ENCODE measurements at places on chromosomes 1 and 21.

GRCh38 chr1:168811176-168811575 is 82.2 kb upstream of the DPT start:
- DNase-seq: no peak

- DNase-seq: no peak
Measured at GRCh38 chr1:206534552-206534951, 27.2 kb downstream of the RASSF5 start.

DNA sequence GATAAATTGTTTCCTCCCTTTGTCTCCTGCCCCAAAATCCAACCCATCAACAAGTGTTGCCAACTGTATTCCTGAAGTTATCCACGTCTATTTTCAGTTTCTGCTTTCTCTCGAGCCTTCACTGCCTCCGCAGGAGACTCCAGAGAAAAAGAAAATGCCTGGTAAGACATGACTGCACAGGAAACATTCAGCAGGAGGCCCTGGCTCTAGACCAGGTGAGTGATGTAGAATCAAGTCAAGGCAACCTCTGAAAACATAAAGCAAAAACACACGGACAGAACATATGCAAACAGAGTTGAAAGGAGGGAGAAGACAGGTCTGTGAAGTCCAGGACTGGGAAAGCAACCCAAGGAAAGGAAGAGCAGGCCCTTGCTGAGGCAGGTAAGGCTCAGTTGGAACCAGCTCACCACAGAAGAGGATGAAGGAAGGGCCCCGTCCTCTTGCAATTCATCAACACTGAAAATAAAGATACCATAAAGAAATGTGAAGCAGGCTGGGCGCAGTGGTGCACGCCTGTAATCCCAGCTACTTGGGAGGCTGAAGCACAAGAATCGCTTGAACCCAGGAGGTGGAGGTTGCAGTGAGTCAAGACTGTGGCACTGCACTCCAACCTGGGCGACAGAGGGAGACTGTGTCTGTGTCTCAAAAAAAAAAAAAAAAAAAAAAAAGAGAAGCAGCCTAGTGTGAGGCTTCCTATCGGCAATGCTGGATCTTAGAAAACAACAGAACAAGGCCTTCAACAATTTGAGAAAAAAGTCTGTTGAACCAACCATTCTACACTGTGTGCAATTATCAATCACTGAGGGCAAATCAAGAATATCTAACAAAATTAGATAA is 8.8 kb downstream of the NOL9 start:
- DNase-seq: no peak

DNA sequence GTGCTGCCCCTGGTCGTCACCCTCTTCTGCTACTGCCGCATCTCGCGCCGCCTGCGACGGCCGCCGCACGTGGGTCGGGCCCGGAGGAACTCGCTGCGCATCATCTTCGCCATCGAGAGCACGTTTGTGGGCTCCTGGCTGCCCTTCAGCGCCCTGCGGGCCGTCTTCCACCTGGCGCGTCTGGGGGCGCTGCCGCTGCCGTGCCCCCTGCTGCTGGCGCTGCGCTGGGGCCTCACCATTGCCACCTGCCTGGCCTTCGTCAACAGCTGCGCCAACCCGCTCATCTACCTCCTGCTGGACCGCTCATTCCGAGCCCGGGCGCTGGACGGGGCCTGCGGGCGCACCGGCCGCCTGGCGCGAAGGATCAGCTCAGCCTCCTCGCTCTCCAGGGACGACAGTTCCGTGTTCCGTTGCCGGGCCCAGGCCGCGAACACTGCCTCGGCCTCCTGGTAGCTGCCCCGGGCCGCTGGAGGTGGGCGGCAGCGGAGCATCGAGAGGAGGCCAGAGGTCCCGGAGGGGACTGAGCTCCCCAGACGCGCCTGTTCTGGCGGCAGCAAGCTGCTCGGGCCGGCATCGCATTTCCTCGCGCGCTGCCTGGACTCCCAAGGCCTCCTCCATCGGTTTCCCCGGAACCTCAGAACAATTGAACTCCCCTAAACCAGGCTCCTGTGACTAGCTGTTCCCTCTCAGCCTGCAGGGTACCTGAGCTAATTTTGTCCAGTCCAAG is 1.1 kb downstream of the GPR25 start:
- no peak for DNase-seq

DNA sequence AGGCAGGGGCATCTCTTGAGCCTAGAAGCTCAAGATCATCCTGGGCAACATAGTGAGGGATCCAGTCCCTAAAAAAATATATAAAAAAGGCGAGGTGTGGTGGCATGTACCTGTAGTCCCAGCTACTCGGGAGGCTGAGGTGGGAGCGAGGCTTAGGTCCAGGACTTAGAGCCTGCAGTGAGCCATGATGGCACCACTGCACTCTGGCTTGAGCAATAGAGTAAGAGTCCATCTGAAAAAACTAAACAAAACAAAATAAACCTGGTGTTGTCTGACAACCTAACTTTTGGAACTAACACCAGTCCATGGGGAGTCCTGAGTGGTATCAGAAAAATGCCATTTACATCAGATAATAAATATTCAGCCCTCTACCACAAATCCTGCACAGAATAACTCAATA is 110.1 kb upstream of the NRIP1 start:
- DNase-seq: no peak

- DNase-seq: no peak
Measured at GRCh38 chr1:162372159-162373071, 4.2 kb downstream of the SPATA46 start.

DNA sequence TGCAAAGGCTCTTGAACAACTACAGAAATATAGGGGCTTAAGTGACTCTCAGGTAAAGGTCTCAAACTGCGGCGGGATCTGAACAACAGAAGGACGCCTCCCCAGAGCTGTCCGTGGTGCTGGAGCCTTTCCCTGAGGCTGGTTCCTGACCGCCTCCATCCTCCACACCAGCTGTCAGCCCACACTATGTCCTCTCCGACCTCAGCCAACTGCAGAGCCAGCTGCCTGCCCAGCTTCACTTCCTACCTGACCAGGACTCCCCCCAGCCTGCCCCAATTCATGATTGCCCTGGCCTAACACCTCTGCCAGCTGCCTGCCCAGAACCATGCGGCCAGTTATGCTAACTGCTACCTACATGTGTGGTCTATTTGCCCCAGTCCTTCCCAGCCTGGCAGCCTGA is 63.6 kb upstream of the ZC3H12A start:
- peak; percentile 42 for DNase-seq

Data from NB4 (cell line).